Aorta (tissue), 5 donors: ENCODE measurements at places on chromosomes 2 and 18. TPM values are rescaled to one million over a fixed set of nuclear protein-coding genes. Genes with fewer than 3 reads are reported as not detected.

Gene ANKRD30B
- not detected for polyA plus RNA-seq

Gene HAT1
- polyA plus RNA-seq = 23.8 TPM

Gene RGPD3
- 0.20 TPM for polyA plus RNA-seq

Gene CABLES1
- polyA plus RNA-seq = 12.4 TPM

Gene TUBA4B
- polyA plus RNA-seq = not detected

Gene PRSS56
- polyA plus RNA-seq = not detected

Gene DNAJC5G
- polyA plus RNA-seq = 2.3 TPM

Gene GNAL
- 2.0 TPM for polyA plus RNA-seq

Gene FABP1
- polyA plus RNA-seq = 2,211 TPM

Gene CPS1
- polyA plus RNA-seq = 9.0 TPM

Gene ARHGAP28
- polyA plus RNA-seq = 2.5 TPM

Gene ENOSF1
- polyA plus RNA-seq = 15.5 TPM

Gene SLC16A14
- polyA plus RNA-seq = 0.13 TPM

Gene PLGLB2
- not detected for polyA plus RNA-seq

Gene GKN2
- 1.9 TPM for polyA plus RNA-seq

Gene CAVIN2
- polyA plus RNA-seq = 3.0 TPM

Gene VWC2L
- not detected for polyA plus RNA-seq

Gene EIPR1
- 9.9 TPM for polyA plus RNA-seq

Gene CPO
- not detected for polyA plus RNA-seq

Gene GRB14
- polyA plus RNA-seq = 1.6 TPM

Gene MARS2
- polyA plus RNA-seq = 0.74 TPM
